Left lobe of liver (tissue), 2 donors: ENCODE measurements at places on chromosomes 13 and 19. TPM values are rescaled to one million over a fixed set of nuclear protein-coding genes. Genes with fewer than 3 reads are reported as not detected.

DNA sequence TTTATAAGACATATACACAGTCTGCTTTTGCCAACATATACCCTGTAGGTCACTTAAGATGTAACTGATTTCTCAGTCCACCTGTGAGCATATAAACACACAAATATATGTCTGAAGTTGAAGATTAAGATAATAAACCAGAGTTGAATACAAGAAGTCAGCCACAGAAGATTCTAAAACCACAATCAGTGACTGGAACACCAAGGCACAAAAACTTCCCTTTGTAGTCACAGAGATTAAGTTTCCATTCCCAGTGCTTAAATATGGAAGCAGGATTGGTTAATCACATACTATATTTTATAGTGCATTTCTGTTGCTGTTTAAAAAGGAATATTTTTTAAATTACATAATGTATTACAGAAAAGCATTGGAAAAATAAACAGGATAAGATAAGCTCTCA, 39.9 kb downstream of the MTMR6 start:
- DNase-seq: no peak

Gene PROSER3
- 4.5 TPM for total RNA-seq

Gene IGSF23
- 7.0 TPM for total RNA-seq

GRCh38 chr13:37925878-37926473, 56.4 kb upstream of the TRPC4 start:
- DNase-seq: no peak

DNA sequence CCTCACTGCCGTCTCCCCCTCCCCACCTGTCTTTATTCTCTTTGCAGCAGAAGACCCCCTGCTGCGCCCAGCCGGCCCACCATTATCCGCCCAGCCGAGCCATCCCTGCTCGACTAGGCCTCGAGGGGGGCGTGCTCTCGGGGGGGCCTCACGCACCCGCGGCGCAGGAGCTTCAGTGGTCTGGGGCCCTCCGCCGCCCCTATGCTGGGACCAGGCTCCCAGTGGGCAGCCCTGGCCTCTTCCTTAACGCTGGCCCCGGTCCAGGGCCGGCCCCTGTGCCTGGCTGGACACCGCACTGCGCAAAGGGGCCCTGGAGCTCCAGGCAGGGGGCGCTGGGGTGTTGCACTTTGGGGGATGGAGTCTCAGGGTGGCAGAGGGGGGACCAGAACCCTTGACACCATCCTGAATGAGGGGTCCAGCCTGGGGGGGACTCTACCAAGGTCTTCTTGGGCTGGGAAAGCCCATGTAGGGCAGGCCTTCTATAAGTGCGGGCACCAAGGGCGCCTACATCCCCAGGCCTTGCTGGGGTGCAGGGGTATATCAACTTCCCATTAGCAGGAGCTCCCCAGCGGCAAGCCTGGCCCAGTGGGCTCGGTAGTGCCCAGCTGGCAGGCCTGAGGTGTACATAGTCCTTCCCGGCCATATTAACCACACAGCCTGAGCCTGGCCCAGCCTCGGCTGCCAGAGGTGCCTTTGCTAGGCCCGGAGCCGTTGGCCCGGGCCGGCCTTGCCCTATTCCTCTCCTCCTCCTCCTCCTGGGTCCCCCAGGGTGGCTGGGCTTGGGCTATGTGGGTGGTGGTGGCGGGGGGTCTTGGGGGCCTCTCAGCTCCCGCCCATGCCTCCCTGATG, 4.9 kb downstream of the TMED1 start:
- DNase-seq: no peak

Gene SMG9
- total RNA-seq: 13.2 TPM

DNA sequence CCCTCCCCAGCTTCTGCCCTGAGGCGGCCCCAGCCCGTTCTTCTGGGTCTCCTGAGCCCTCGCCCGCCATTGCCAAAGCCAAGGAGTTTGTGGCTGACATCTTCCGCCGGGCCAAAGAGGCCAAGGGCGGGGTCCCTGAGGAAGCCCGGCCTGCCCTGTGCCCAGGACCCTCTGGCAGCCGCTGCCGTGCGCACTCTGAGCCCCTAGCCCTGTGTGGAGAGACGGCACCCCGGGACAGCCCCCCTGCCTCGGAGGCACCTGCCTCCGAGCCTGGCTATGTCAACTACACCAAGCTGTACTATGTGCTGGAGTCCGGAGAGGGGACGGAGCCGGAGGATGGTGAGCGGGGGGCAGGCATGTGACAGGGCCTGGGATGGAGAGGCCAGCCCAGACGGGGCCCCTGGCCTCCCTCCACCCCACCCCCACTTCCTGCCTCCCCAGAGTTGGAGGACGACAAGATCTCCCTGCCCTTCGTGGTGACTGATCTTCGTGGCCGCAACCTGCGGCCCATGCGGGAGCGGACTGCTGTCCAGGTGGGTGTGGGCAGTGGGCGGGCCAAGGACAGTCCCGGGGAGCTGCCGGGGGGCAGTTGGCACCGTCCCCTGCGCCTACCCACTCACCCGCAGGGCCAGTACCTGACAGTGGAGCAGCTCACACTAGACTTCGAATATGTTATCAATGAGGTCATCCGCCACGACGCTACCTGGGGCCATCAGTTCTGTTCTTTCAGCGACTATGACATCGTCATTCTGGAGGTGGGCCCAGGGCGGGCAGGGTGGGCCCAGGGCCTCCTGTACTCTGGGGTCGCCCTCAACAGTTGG, 7.0 kb downstream of the DCAF15 start:
- DNase-seq: no peak

DNA sequence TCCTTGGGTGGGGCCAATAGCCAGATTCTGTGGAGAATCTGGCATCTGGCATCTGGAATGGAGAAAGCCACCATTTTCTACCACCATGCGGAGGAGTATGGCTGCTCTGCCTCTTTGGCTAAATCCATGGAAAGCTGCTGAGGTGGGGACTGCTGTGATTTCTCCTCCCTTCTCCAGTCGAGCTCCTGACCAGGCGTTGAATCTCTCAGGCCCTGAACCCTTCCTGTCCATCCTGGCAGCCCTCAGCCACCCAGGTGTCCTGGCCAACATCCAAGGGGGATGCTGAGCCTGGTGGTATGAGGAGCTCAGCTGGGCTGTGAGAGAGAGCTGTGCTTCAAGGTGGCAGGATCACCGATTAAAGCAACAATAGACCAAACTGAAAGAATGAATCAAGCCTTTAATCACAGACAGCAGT, 17.4 kb upstream of the SIGLEC6 start:
- no peak for DNase-seq

DNA sequence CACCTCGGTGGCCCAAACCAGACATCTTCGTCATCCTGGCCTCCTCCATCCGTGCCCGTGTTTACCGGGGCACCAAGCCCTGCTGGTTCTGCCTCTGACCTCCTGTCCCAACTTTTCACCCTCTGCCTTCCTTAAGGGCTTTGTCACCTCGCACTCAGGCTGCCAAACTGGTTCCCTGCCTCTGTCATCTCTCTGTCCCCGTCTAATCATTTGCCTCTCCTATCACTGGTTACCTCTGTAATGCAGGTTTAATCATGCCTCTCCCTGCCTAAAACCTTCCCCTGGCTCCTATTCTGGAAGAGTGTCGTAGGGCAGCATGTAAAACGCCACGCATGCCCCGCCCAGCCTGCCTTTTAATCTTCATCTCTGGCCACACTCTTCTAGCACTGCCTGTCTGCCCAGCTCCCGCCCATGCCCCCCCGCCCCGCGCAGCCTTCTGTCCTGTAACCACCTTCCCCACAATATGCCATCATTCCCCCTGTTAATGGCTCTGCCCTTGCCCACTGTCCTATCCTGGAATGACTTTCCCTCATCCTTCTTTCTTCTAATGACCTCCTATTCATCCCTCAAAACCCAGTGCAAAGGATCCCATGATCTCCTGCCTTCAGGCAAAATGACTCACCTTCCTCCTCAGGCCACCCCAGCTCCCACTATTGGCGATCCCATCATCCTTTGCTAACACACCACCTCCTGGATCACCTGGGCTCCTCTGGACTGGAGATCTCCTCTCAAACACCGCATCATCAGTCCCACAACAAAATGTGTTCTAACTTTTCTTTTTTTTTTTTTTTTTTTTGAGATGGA, 66.7 kb downstream of the PEX11G start:
- DNase-seq: no peak
